ENCODE measurements at places on chromosomes 16 and 17. TPM values are rescaled to one million over a fixed set of nuclear protein-coding genes. Genes with fewer than 3 reads are reported as not detected.

Gene SDR42E2
- not detected for total RNA-seq

Gene SLC52A1
- not detected for total RNA-seq

Gene DPEP2
- total RNA-seq = 1.1 TPM

Gene KRT31
- 0.38 TPM for total RNA-seq

Gene KCNAB3
- 0.57 TPM for total RNA-seq

Gene ZNF624
- 0.86 TPM for total RNA-seq

Gene KCNH6
- not detected for total RNA-seq

Gene CLEC19A
- total RNA-seq = not detected

Gene SCNN1B
- total RNA-seq = 0.67 TPM

Gene EVI2A
- total RNA-seq = 1.6 TPM

Gene CCDC200
- not detected for total RNA-seq

Gene CACNG5
- not detected for total RNA-seq

All from psoas muscle (tissue), 8 donors.